ENCODE measurements at places on chromosomes 11 and 22.
A peak's percentile ranks its signal among the peaks of the same experiment; 100 is the strongest.

GRCh38 chr11:44377121-44377520 lies 67.2 kb upstream of the ALX4 start:
- DNase-seq: no peak

GRCh38 chr11:4527926-4528325 lies 17.1 kb upstream of the OR52M1 start:
- DNase-seq: no peak

DNA sequence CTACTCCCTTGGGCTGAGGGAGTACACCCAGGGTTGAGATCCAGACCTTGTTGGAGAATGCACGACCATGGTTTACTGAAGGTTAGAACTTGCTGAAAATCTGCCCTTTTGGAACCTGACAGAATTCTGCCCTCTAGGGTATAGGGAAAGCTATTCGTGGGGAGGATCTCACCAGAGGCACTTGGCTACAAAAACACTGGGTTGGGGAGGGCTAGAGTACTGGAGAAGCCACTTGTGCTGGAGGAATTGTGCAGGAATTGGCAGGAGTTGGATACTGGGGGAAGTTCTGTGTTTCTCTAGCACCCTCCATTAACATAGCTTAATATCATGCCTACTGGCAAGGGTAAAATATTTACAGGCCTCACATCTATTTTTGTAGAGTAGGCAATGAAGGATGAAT lies 55.8 kb downstream of the PPME1 start:
- DNase-seq: no peak

DNA sequence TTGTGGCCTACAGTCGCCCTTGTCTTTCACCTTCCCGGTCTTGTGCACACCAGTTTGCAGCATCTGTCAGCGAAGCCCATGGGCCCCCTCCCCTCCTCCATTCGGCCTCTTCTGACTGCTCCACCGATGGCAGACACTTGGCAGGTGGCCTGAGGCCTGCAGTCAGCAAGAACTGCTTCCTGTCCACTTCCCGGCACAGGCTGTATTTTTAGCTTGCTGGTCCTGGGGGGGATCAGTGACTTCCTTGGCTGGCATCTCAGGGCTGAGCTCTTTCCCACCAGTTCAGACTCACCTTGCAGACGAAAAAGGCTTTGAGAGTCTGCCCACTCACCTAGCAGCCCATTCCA lies 106.4 kb downstream of the SYN3 start:
- no peak for DNase-seq

- DNase-seq: no peak
Observed at GRCh38 chr22:43109511-43109910, 1.0 kb upstream of the BIK start.

GRCh38 chr11:58900479-58901420 lies 38.5 kb upstream of the GLYATL1 start:
- peak; percentile 85 for DNase-seq

DNA sequence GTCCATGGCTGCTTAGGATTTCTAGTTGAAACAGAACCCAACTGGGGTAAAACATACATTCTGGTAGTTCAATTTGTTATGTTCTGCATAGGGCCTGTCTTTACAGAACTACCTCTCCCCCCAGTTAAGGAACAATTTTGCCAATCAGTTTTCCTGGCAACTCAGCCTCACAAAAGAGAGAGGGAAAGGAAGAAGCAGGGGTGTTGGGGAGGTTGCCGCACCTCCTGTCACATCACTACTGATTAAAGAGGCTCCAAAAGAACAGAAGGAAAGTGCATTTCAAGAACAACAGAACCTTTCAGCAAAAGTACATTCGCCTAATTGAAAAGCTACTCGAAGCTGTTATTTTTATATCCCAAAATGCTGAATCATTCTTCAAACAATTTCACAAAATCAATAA lies 217.6 kb downstream of the CADM1 start:
- no peak for DNase-seq

DNA sequence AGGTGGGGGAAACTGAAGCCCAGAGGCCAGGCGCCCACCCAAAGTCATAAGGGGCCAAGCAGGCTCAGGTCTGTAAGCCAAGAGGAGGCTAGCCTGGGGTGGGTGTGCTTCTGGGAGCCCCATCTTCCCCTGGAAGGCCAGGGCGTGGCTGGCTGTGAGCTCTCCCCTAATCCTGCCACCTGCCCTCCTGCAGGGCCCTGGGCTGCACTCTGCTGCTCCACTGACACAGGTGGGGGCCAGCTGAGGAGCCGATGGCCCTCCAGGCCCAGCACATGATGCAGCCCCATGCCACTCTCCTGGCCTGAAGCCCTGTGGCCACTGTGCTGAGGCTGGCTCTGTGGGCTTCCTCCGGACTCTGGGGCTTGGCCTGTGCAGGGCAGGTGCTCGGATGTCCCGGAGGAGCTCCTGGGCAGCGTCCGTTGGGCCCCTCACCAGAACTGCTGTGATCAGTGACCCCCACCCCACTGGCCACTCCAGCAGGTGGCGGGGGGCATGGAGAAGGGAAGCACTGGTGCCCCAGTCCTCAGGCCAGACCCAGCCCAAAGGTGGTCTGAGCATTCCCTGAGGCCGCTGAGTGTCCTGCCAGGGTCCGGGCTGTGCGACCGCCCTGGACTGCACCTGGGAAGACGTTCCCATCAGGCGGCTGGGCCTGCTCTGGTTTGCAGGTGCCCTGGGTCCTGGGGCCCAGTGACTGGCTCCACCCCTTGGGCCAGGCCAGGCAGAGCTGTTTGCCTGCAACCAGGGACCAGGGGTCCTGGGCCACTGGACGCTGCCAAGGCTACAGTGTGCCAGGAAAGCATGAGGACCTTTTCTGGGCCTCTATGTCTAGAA lies 8.5 kb downstream of the PIM3 start:
- no peak for DNase-seq

- DNase-seq: no peak
Observed at GRCh38 chr22:40432157-40432556, 61.8 kb downstream of the SGSM3 start.

- no peak for DNase-seq
Observed at GRCh38 chr11:130480711-130481140, 32.3 kb downstream of the ADAMTS15 start.

DNA sequence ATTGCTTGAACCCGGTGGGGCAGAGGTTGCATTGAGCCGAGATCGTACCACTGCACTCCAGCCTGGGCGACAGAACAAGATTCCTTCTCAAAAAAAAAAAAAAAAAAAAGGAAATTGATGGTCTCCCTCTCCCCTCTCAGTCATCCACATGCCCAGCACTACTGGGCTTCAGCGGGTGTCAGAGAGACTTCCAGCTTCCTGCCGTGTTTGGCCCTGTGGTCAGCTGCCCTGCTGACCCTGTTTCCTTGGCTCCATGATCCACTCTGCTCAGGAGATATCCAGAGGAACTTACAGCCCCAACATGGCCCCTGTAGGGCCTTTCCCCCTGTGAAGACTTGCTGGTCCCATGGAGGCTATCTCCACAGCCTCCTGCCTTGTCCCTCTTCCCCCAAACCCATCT lies 6.1 kb upstream of the PNPLA3 start:
- no peak for DNase-seq

GRCh38 chr22:24068717-24069297 lies 57.7 kb downstream of the CABIN1 start:
- DNase-seq: no peak

DNA sequence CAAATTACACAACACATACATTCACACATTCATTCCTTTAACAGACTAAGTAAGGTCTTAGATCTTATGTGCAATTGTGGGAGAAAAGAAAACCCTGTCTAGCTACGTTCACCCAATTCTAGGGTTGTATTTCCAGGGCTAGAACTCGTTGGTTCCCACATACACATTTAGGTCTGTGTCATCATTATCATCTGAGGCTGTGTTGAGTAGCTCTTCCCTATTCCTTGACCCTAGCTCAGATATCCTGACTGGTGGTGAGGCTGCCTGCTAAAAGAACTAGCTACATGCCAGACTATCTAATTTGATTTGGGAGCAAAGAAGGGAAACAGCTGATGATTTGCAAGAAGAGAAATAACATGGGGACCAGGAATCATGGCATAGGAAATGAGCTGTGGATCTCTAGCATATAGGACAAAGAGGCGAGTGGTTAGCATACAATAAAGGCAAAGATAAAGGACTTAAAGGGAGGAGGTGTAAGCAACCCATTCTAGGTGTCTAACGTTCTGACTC lies 27.5 kb upstream of the OR10G7 start:
- DNase-seq: no peak

GRCh38 chr11:124174001-124174583 lies 9.1 kb upstream of the OR10D3 start:
- DNase-seq: peak; percentile 3

GRCh38 chr11:32149748-32150147 lies 58.9 kb downstream of the RCN1 start:
- DNase-seq: no peak

DNA sequence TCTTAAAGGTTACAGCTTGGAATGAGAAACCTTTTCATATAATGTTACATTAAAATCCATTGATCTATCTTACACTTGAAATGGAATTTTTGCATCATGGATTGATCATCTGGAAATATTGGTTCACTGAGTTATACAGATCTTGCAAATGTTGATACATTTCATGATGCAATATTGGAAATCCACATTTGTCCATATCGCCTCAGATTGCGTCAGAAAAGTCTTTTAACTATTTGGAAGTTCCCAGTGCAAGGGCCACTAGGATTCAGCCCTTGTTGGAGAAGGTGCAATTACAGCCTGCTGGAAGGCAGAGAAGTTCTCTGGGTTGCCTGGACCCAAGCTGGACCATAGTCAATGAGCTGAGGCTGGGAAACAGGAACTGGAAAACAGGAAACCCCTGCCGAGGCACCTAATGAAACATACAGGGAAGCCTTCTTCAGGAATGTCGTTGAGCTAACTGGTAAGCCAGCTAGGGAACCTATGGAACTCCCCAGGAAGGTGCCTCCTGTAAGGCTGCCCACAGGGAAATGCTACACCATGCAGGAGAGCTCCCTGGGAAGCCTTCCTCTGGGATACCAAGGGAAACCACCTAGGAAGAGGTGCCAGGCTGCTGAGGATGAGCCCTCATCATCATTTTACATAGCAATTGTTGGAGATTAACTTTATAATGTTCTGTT lies 600.4 kb upstream of the CADM1 start:
- no peak for DNase-seq

- no peak for DNase-seq
Observed at GRCh38 chr22:40829131-40829530, 10.0 kb upstream of the SLC25A17 start.

DNA sequence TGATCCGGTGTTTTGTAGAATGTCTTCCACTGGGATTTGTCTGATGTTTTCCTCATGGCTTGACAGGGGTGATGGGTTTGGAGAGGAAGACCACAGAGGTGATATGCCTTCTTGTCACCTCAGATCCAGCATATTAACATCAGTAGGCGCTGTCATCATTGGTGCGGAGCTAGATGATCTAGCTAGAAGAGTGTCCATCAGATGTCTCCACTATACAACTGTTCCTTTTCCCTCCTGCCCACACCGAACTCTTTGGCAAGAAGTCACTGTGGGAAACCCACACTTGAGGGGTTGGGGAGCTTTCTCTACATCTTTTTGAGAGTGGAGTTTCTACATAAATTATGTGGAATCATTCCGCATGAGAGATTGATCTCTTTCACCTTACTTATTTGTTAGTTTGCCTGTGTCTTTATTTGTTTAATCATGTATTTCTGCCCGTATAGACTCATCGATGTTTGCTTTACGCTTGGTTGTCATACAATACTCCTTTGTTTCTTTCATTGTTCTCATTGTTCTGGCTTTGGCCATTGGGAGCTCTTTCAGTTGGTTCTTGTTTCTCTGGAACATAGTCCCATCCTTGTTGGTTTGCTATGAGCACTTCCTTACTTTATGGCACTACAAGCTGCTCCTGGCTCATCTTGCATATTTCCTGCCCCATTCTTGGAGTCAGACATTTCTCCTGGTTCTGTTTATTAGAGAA lies 1420.3 kb downstream of the BRD1 start:
- DNase-seq: no peak

GRCh38 chr22:44404341-44405020 lies 91.7 kb upstream of the SHISAL1 start:
- DNase-seq: no peak

- DNase-seq: no peak
Observed at GRCh38 chr11:107924306-107924705, 3.9 kb upstream of the RAB39A start.

GRCh38 chr11:62421996-62422395 lies 3.2 kb downstream of the SCGB1A1 start:
- no peak for DNase-seq

DNA sequence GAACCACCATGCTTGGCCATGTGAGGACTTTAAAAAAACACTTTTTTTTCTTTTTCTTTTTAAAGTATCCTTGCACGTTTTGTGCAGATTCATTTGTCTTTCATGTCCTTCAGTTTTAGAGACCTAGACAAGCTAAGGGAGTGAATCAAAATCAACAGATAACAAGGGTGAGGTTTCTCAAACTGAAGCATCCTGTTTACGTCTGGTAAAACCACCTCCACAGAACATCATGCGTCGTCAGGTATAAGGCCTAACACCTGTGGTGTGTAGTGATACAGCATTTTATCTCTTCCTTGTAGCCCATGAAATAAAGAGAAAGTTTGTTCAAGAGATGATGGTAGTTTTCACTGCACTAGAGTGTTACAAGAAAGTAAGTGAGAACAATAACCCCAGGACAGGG lies 26.3 kb upstream of the CSF2RB start:
- no peak for DNase-seq

GRCh38 chr22:43554694-43555365 lies 143.0 kb downstream of the MPPED1 start:
- no peak for DNase-seq

DNA sequence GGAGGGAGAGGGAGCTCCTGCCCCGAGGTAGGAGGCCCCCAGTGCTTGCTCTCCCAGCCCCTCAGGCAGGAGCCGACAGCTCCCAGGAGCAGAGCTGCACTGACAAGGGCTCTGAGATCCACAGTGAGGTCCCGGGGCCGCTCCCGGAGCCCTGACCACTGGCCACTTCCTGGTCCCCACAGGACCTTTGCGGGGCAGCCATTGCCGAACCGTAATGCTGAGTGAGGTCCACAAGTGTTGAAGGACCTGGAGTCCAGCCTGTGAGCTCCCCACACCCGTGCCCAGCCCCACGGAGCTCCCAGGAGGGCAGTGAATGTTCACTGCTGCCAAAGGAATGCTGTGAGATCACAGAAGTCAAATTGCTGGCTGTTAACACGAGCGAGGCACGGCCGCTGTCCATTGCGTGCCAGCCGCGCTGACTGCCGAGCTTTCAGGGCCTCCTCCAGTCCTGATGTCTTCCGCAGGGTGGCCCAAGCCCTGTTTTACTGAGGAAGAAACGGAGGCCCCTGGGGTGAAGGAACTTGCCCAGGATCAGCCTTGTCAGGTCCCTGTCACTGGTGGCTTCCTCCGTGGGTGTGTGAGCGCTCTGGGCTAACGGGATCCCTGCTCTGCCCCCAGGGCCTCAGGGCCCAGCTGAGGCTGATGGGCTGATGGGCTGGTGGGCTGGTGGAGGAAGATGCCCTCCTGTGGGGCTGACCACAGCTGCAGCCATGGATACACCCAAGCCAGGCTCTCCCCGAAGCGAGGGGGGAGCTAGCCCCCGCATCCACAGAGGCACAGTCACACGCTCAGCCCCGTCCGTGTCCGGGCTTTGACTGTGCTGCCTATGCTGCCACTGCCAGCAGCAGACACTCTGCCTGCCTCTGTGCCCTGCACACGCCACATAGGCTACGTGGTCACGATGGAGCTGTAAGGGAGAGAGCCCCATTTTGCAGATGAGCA lies 70.8 kb downstream of the WNT7B start:
- no peak for DNase-seq

Measured in A549 (cell line).